ENCODE measurements at places on chromosomes 2 and 18.

- DNase-seq: no peak
These were observed 116.4 kb downstream of the INO80D start for GRCh38 chr2:205969584-205969983.

DNA sequence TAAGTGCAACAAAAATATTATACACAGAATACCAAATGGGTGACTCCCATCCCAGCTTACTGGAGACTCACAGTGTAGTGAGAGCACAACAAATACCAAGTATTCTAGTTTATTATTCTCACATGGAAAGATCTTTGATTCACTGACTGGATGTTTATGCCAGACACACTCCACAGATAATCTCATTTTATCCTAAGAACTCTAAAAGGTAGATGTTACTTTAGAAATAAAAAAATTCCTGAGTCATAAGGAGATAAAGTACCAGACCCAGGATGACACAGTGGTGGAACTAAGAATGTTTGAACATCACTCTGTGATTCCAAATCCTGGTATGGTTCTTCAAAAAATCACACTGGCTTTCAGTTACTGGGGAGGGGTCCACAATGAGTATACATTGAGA lies 136.2 kb downstream of the CDH2 start:
- no peak for DNase-seq

GRCh38 chr2:148670773-148671172 lies 26.2 kb downstream of the EPC2 start:
- no peak for DNase-seq

- DNase-seq: no peak
These were observed 5.9 kb upstream of the RHBDD1 start for GRCh38 chr2:226829721-226830631.

GRCh38 chr18:63409301-63409700 lies 13.0 kb downstream of the VPS4B start:
- DNase-seq: no peak

DNA sequence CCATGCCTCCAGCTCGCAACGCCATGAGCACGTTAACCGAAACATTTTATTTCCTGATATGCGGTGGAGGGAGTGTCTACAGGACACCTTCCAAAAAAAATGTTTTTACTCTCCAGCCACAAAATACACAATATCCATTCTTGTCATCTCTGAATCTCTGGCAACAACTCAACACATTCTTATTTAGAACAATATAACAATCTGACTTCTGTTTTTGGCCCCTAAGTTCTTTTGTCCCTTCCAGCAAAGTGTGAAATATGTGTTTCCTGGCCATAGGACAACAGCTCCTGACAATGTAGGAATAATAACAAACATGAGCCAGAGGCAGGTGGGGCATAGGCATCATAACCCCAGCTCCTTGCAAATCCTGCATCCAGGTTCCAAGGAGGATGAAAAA lies 163.0 kb downstream of the DDX1 start:
- no peak for DNase-seq

DNA sequence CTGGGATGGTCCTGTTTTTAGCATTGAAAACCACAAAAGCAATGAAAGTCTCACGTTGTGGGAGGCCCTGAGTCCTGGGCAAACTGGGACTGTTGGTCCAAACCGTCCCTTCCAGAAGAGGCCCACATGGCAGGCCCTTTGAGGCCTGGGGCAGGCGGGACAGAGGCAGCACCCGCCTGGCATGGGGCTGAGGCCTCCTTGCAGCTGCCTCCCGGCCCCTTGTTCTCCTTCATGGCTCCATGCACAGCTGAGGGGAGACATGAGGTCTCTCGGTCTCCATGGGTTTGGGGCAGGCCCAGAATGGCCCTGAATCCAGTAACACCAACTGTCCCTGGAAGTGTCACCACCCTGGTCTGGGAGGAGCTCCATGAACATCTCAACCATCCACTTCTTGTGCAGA lies 61.9 kb downstream of the RRM2 start:
- no peak for DNase-seq

DNA sequence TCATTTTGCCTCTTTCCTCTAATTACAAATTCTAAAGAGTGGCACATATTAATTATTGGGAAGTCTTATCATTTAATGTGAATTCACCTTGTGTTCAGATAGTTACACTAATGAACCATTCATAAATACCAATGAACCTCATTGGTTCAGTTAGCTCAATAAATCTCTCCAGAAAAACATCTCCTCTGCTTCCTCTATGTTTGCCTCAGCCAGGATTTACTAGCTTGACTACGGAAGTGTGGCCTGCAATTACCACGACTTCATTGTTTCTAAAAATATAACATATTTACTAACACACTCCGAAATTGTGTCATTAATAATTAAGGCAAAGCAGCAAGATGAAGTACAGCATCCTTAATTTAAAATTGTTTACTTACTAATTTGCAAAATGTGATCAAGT lies 103.3 kb downstream of the PLA2R1 start:
- DNase-seq: no peak

- no peak for DNase-seq
These were observed 41.6 kb downstream of the LBH start for GRCh38 chr2:30272761-30273573.

- DNase-seq: no peak
These were observed 70.9 kb downstream of the TCF4 start for GRCh38 chr18:55517055-55517454.

- no peak for DNase-seq
These were observed 54.5 kb downstream of the BCL11A start for GRCh38 chr2:60498816-60499429.

- no peak for DNase-seq
These were observed at the start of gene CLASP1 for GRCh38 chr2:121649149-121649595. Gene CLASP1 (minus strand): TSS chr2:121649462. CDS start chr2:121605895, 43,567 bp downstream.

DNA sequence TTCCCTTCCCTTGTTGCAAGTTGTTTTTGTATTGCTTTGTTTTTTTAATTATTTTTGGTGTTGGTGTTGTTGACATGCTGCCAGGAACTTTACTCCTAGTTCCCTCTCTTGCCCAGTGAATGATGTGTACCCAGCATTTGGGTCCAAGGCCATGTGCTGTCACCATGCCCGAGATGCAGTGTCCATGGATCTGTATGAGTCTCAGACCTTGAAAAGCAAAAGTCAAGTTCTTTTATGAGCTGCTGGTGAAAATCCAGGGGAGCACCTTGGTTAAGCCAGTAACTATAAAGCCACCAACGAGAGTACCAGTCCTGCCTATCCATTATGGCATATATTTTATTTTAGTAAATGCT lies 236.4 kb downstream of the BCL11A start:
- DNase-seq: no peak

- no peak for DNase-seq
These were observed 92.0 kb downstream of the HDAC4 start for GRCh38 chr2:239308661-239309397.

DNA sequence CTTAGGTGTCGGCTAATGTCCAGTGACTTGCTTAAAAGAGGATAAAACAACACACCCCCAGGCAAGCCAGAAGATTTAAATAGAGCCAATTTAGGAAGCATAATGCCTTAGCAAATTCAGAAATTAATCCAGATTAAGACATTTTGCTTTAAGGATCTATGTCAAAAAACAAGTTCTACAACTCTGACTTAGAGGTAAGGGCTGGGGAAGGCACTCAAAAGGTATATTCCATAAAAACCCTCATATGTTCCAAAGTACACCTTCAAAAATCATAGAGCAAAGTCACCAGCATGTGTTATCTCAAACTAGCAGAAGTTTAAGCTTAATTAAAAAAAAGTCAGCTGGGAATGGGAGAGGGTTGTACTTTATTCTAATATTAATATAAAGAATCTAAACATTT lies 206.4 kb downstream of the NOL4 start:
- no peak for DNase-seq

- no peak for DNase-seq
These were observed 46.4 kb upstream of the MAP4K3 start for GRCh38 chr2:39483534-39483933.
